H1 (cell line): ENCODE measurements at places on chromosomes 1 and 21. TPM values are rescaled to one million over a fixed set of nuclear protein-coding genes. Genes with fewer than 3 reads are reported as not detected.

- peaks cover 7% of the 10 kb centered on the region for H3K4me1 ChIP-seq
- no peak overlapping the region for H3K27ac ChIP-seq
- H3K36me3 ChIP-seq: no peaks in the 10 kb centered on the region
- no peaks in the 10 kb centered on the region for H3K27me3 ChIP-seq
- peak; percentile 22 for DNase-seq
Observed at GRCh38 chr1:230081751-230082150, 14.7 kb downstream of the GALNT2 start.

DNA sequence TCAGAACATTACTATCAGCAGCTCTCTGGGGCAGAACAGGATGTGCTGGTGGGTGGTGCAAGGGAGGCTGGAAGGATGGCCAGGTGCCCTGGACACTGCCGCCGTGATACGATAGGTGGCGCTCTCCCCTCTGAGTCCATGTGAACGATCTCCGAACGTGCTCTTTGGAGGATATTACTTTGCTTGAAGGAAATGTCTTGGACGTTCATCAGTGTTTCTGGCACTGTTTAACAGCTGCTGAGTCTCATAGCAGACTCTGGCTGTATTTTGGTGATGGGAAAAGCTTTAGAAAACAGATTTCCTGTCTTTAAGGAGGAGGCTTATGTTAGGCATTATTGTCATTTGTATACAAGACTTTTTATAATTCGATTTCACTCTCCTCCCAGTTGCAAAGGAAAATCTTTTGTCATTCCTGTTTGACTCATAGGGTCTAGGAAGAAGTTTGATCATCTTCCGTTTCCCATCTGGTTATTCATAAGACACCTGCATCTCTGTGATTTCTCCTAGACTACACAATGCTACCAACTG lies 386.2 kb upstream of the ADGRL2 start:
- no peak overlapping the region for H3K4me3 ChIP-seq
- H3K36me3 ChIP-seq: no peaks in the 10 kb centered on the region
- DNase-seq: peak; percentile 96
- peaks cover 4% of the 10 kb centered on the region for H3K4me1 ChIP-seq

DNA sequence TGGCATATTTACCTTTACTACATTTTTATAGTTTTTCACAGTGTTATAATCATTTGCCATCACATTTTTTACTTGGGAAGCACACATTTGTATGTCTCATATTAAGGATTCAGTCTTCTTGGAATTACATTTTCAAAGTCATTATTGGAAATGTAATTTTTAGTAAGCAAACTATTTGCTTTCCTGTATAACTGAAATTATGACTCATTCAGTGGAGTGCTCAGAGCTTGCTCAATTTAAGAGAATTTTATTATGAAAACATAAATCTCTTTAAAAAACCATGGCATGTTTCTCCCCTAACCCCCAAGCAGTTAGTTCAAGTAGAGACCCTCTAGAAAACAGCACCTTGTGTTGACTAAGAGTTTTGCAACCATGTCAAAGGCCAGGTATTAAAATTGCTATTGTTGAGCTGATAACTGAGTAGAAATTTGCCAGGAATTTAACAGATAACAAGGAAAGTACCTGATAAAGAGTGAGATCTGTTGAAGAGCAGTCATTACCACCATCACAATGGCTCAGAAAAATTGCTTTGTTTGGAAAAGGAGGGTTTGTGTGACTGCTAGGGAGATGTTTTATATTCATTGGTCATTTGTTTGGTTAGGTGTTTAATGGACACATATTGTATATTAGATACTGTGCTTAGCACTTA lies 105.9 kb downstream of the KCNK2 start:
- no peaks in the 10 kb centered on the region for H3K27me3 ChIP-seq
- no peaks in the 10 kb centered on the region for H3K36me3 ChIP-seq
- no peak overlapping the region for H3K4me3 ChIP-seq
- no peak for DNase-seq
- H3K4me1 ChIP-seq: no peaks in the 10 kb centered on the region
- no peak overlapping the region for H3K27ac ChIP-seq

DNA sequence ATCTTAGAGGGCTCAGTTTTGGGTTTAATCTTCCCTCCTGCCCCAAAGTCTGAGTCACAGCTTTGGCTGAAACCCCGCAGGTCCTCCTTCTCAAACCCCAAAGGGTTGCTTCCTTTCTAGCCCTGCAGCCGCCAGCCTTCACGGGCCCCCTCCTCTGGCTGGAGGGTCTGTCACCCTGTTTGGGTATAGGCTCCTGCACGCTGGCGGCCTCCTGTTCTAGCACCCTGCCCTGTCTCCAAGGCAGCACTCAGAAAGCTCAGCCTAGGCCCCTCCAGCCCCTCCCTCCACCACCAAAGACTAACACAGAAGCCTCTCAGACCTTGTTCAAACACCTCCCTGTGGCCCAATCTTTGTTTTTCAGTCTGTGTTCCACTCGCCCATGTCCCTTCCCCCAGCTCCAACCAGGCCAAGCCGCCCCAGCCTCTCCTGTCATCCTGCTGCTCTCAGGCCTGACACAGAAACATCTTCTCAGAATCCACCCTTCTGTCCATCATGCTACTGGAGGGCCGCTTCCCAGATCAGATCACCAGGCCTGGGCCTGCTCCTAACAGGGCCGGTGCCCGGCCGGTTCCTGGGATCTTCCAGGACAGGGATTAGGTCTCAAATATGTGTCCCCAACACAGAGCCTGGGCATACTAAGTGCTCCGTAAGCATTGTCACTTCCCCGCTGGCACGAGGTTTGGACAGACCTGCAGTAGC lies 35.6 kb downstream of the HTR6 start:
- no peak for DNase-seq
- H3K27me3 ChIP-seq: no peaks in the 10 kb centered on the region
- peaks cover 6% of the 10 kb centered on the region for H3K4me1 ChIP-seq
- H3K36me3 ChIP-seq: no peaks in the 10 kb centered on the region

- no peaks in the 10 kb centered on the region for H3K27me3 ChIP-seq
- H3K36me3 ChIP-seq: no peaks in the 10 kb centered on the region
- H3K4me1 ChIP-seq: no peaks in the 10 kb centered on the region
- H3K27ac ChIP-seq: no peak overlapping the region
- no peak for DNase-seq
- no peak overlapping the region for H3K4me3 ChIP-seq
Observed at GRCh38 chr1:20124456-20125057, 5.2 kb upstream of the PLA2G2D start.

- no peaks in the 10 kb centered on the region for H3K27me3 ChIP-seq
- H3K27ac ChIP-seq: no peak overlapping the region
- no peak overlapping the region for H3K4me3 ChIP-seq
Observed at GRCh38 chr1:9900142-9901043, 9.7 kb downstream of the CTNNBIP1 start.

DNA sequence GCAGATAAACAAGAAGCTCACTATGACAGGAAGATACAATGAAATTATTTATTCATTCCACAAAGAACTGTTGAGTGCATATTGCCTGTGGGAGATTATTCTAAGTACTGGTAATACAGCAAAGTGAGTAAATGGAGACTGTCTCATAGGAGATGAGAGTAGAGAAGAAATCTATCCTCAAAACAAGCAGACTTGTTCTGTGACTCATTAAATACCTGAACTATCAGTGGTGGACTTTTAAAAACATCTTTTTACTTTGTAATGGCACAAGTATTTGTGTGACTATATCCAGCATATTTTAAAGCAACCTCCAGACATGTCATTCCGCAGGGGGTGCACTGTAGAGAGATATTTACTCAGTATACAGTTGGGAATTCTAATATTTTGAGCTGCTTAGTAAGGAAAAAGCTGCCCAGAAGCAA lies 259.2 kb downstream of the FMN2 start:
- no peaks in the 10 kb centered on the region for H3K27me3 ChIP-seq
- H3K36me3 ChIP-seq: no peaks in the 10 kb centered on the region
- H3K4me3 ChIP-seq: no peak overlapping the region
- DNase-seq: no peak

DNA sequence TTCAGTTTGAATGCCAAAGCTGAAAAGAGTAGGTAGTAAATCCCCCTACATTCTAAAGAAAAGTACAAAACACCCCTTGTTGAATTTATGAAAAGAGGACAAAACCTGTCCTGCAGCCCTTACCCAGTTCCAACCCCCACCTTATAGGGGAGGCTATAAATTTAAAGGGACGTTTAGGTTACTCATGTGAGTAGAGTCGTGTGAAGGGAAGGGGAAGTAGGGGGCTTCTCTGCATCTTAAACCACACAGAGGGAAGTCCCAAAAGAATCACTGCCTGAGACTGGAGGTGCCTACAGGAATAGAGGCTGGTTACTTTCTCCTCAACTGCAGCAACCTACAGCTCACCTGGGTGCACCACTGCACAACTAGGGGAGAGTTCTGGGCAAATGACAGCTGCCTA lies 36.7 kb upstream of the KIRREL1 start:
- H3K36me3 ChIP-seq: no peaks in the 10 kb centered on the region
- no peak overlapping the region for H3K4me3 ChIP-seq
- H3K4me1 ChIP-seq: no peaks in the 10 kb centered on the region
- no peaks in the 10 kb centered on the region for H3K27me3 ChIP-seq

DNA sequence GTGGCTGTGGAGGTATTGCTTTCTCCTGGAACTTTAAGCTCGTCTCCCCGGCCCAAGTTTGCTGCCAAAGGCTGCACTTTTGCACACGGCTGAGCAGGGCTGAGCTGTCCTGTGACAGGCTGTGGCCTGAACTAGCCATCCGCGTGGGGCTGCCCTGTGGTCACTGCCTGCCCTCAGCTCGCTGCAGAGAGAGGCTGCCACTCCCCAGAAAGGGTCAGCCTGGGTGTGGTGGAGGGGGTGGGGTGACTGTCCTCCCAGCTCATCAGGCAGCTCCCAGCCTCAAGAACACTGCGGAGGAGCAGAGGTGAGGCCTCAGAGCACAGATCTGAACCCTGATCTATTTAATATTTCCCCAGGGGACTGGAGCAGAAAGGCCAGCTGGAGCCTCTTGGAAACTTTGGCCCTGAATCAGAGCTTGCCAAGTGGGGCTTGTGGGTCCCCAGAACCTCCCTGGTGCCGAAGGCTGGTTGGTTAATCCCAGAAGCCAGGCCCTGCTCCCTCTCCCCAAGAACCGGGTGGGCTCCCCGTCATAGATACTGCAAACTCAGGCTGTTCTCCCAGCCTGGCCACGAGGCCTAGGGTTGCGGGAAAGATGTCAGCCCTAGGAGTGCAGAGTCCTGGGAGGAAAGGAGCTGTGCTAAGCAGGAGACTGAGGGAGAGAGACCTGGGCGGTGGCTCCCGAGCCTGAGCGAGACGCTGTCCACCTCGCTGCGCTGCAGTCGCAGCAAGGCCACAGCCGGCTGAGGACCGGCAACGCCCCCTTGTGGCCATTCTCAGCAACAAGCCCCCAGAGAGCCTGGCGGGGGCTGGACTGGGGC lies 125.1 kb upstream of the IPO9 start:
- DNase-seq: peak; percentile 65
- no peak overlapping the region for H3K27ac ChIP-seq
- peaks cover 6% of the 10 kb centered on the region; the same call in 1 of the 2 replicates for H3K4me1 ChIP-seq
- no peaks in the 10 kb centered on the region for H3K27me3 ChIP-seq

DNA sequence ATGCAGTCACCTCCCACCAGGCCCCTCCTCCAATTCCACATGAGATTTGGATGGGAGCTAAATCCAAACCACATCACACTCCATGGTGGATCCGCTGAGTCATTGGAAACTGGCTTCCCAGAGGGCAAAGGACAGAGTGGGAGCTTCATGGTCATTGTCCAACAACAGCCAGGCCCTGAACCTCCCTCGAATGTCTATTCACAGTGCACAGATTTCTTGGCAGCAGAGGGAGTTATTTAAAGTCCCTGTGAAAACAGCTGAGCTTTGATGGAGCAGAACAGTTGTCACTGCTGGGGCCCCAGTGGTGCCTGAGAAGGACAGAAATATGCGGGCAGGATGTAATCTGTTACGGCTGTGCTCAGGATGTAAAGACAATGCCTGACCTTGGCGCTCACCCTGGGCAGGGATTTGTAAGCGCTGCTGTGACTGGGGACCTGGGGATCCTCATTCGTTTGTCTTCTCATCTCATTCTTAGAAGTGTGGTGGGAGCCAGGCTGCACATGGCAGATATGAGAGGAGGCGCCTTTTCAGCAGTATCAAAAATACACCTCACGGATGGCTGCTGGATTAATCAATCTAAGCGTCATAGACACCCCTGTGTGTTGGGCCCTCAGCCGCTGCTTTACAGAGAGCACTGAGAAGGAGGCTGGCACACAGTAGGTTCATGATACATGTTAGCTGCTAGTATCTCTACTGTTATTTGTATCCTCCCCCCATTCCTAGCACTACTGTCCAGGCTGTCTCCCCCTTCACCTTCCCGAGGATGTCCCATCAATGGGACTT lies 439.4 kb downstream of the PTPRU start:
- no peak for DNase-seq
- H3K36me3 ChIP-seq: no peaks in the 10 kb centered on the region
- no peak overlapping the region for H3K27ac ChIP-seq
- H3K27me3 ChIP-seq: no peaks in the 10 kb centered on the region

The AIRE gene
- 0.09 and 0.20 TPM in 2 replicates for polyA plus RNA-seq

The UBQLN4 gene
- polyA plus RNA-seq: 47.8 and 52.0 TPM in 2 replicates

The IL6R gene
- polyA plus RNA-seq: 2.3 and 3.3 TPM in 2 replicates

The C4BPA gene
- not detected in 2 replicates for polyA plus RNA-seq
